ENCODE measurements at places on chromosomes 16 and 17.
A peak's percentile ranks its signal among the peaks of the same experiment; 100 is the strongest.

- DNase-seq, result no peak
Observed at GRCh38 chr17:1286379-1287106, 7.1 kb downstream of the TRARG1 start.

GRCh38 chr17:8803531-8804420, 4.6 kb upstream of the MFSD6L start:
- DNase-seq, result peak; percentile 36

DNA sequence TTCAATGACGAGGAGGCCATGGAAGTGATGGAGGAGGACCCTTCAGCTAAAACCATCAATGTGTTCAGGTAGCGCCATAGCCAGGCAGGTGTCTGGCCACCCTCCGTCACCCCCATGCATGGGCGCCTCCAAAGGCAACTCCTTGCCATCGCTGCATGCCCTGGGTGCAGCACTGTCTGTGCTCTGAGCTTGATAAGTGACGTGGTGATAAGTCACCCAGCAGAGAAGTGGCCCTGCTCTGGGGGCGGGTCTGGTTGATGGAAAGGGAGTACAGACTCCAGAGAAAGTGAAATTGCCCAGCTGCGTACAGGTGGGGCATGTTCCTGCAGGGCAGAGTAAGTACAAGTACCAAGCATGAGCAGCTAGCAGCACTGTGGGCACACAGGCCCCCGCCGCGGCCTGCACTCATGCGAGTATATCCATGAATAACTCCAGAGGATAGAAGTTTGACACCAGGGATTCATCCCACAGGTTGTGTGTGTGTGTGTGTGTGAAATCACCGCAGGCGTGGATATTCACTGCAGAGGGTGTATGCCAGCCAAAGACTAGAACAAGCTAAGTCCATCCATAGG, 13.1 kb downstream of the DNAI2 start:
- no peak for DNase-seq

GRCh38 chr17:83054518-83055125, 24.8 kb upstream of the METRNL start:
- DNase-seq, result no peak

- DNase-seq, result peak; percentile 95
Observed at GRCh38 chr17:75693500-75694481, 26.7 kb downstream of the SAP30BP start.

DNA sequence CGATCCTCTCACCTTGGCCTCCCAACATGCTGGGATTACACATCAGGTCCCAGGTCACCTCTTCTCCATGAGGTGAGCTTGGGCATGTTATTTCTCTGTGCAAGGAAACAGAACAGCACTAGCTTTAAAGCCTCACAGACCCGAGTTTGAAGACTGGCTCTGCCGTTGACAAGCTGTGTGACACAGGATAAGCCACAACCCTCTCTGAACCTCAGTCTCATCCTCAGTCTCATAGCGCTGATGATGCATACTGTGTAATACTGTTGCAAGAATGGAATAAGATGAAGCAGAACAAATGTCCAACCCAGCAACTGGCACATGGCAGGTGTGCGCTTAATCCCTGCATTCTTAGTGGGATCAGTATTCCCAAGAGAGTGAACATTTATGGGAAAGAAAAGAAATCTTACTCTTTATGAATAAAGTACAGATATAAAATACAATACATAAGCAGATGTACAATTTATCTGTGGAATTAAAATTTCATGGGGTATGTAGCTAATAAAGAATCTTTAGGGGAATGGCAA, 43.5 kb downstream of the ABAT start:
- no peak for DNase-seq

- no peak for DNase-seq
Observed at GRCh38 chr16:23131036-23131435, 18.2 kb downstream of the USP31 start.

GRCh38 chr17:50691550-50692447, 15.9 kb downstream of the ANKRD40 start:
- DNase-seq, result no peak

GRCh38 chr17:65332375-65332774, 195.2 kb downstream of the RGS9 start:
- DNase-seq, result no peak

DNA sequence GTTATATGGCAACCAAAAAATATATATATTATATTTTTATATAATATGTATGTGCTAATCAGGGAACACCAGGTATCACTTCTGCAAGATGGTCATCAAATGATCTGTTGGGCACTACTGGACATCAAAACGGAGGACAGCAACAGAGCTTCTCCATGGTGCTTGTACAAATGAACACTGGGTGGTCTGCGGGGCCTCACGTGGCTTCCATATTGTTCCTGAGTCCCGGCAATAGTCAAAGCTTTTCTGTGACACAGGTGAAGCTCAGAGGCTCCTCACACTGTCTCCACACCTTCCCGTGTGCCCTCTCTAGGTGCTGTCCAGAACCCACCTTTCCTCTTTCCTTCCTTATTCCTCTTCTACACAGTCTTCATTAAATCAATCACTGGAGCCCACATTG, 149.9 kb upstream of the PIRT start:
- no peak for DNase-seq

- peak; percentile 53 for DNase-seq
Observed at GRCh38 chr16:75080205-75081029, 36.2 kb downstream of the LDHD start.

DNA sequence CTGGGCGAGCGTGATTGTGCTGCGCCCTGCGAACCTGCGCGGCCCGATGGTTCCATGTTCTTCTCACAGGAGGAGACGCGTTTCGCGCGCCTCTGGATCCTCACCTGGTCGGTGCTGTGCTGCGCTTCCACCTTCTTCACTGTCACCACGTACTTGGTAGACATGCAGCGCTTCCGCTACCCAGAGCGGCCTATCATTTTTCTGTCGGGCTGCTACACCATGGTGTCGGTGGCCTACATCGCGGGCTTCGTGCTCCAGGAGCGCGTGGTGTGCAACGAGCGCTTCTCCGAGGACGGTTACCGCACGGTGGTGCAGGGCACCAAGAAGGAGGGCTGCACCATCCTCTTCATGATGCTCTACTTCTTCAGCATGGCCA, 1.0 kb downstream of the FZD2 start:
- DNase-seq, result no peak

GRCh38 chr17:31462261-31462660, 70.8 kb downstream of the RAB11FIP4 start:
- DNase-seq, result no peak

DNA sequence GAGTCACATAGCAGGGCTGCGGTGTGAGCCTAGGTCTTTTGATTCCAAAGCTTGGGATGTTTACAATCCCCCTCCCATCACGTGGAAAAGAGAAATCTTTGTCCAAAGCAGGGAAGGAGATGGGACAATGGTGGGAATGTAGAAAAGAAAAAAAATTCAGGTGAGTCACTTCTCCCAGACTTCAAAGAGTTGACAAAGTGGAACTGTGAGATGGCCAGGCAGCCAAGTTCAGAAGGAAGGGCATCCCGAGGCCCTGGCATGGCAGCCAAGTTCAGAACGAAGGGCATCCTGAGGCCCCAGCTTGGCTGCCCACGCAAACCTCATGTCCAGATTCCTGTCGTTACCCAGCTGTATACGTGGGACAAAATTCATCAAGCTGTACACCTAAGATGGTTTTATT, 47.5 kb downstream of the FOXL1 start:
- DNase-seq, result no peak

DNA sequence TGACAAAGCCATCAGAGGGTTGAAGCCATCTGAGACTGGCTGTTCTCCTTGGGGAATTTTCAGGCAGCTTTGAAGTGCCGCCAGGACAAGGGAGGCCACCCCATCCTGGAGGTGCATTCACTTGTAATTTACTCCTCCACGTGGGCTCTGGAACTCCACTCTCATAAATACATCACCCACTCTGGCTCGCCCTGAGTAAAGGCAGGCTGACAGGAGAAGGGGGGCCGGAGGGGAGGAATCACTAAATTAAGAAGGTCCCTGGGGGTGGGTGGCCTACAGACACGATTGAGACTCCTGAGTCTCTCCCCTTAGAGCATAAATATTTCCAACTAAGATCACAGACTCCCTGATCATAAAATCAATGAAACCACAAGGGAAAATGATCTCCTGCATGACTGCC, 56.3 kb upstream of the HNF1B start:
- DNase-seq, result no peak

DNA sequence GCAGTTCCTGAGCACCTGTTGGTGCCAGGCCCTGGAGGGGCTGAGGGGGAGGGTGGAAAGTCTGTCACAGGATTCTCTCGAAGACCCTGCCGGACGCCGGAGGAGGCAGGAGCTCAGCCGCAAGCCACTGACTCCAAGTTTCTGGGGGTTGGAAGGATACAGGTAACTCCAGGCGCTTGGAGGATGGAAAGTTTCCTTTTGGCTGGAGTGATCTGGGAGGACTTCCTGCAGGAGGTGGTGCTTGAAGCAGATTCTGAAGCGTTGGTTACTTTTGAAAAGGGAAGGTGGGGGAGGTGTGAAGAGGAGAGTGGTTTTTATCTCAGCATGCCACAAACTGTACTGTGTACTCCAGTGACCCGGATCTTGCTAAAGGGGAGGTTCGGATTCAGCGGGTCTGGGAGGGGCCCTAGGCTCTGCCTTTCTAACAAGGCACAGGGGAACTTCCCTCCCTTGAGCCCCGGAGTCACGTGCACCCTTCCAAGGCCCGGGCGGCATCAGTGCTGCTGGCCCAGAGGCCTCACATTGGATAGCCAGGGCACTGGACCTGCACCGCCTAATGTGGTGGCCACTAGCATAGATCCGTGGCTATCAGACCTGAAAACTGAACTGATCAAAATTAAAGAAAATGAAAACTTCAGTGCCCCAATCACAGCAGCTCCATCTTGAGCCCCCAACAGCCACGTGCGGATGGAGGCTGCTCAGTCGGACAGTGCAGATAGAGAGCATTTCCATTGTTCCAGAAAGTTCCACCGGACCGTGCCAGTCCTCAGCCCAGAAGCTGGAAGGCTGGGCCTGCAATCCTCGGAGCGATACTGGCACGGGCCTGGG, 42.2 kb upstream of the GSE1 start:
- no peak for DNase-seq

GRCh38 chr17:39450847-39451581, at the start of gene MED1:
Gene MED1 (minus strand): TSS chr17:39451263. CDS start chr17:39451062, 201 bp downstream.
- DNase-seq, result peak; percentile 100

DNA sequence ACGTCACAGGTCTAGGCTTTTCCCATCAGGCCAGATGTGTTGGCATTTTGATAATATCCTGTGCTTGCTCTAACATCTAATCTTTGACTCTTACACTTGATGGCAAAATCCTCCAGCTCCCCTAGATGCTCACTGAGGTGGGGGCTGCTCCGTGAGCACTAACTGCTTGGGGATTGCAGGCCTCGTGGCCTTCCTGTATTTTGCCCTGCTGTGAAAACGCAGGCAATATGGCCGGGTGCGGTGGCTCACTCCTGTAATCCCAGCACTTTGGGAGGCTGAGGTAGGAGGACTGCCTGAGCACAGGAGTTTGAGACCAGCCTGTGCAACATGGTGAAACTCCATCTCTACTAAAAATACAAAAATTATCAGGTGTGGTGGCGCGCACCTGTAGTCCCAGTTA, 9.7 kb upstream of the MLKL start:
- DNase-seq, result no peak

GRCh38 chr17:5759501-5759925, 175.2 kb upstream of the NLRP1 start:
- DNase-seq, result no peak

DNA sequence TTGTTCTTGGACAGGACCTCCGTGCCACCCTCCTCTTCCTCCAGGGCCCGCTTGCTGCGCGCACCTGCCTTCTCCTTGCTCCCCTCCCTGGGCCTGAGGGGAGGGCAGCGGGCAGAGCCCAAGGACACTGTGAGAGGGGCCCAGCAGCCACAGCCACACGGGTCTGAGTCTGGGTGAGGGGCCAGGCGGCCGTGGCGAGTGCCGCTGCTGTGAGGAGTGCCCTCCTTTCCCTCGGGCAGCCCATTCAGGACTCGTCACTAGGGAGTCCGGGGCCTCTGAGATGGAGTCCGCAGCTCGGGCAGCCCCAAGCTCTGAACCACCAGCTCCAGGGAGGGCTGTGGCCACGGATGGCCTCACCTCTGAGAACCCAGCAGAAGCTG, 5.6 kb downstream of the DUS1L start:
- DNase-seq, result no peak

DNA sequence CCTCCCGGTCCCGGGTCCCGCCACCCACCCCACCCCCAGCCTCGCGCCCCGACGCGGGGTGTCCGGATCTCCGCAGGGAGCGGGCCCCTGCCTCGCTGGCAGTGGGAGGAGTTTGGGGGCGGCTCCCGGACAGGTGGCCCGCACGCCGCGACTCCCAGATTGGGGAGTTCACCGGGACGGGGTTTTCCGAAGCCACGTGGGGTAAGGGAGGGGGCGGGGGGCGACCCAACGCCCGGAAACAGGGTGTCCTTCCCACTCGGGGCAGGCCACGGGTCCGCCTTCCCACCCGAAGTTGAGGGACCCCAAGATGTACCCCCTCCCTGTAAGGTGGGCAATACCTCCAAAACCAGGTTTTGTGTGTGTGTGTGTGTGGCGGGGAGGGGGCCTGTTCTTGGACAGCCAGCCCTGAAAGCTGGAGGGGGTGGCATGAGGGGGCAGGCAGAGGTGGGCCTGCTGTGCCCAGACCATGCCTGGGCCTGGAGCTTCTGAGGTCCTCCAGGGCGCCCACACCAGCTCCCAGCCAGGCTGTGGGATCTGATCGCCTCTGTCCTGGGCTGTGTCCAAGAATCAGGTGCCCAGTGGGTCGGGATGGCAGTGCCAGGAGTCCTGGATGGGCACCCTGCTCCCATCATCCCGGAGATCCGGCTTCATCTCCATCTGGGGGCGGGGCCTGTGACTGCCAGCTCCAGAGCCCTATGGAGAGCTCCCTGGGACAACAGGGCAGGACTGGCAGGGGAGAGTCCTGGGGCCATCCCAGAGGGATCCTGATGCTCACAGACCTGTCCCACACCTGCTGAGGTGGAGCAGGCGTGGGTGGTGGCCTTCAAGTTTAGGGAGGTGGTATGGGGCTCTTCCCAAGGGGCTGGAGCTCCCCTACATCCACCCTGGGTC, 767 bp downstream of the SYNGR2 start:
- peak; percentile 91 for DNase-seq

- no peak for DNase-seq
Observed at GRCh38 chr17:76077584-76078110, 1.3 kb upstream of the ZACN start.

- DNase-seq, result no peak
Observed at GRCh38 chr16:73052576-73052975, 4.6 kb upstream of the ZFHX3 start.

GRCh38 chr16:1972490-1972877, 631 bp downstream of the TBL3 start:
- no peak for DNase-seq

- no peak for DNase-seq
Observed at GRCh38 chr16:85423631-85424030, 189.5 kb upstream of the GSE1 start.

GRCh38 chr17:43769426-43769825, 9.4 kb downstream of the DUSP3 start:
- no peak for DNase-seq

Data from HTR-8/SVneo (cell line).